Motor neuron (in vitro differentiated cells): ENCODE measurements at places on chromosomes 13 and 19. TPM values are rescaled to one million over a fixed set of nuclear protein-coding genes. Genes with fewer than 3 reads are reported as not detected.

The CCDC8 gene
- total RNA-seq: 10.4 and 14.9 TPM in 2 replicates

The TIMM29 gene
- 20.2 and 23.3 TPM in 2 replicates for total RNA-seq

The CD33 gene
- total RNA-seq: 0.17 and 0.18 TPM in 2 replicates

The ETV2 gene
- 0.77 and 1.8 TPM in 2 replicates for total RNA-seq

The CATSPERD gene
- total RNA-seq: not detected in 2 replicates

The KCNC3 gene
- 0.36 and 0.59 TPM in 2 replicates for total RNA-seq

The MRPS12 gene
- total RNA-seq: 65.1 and 82.9 TPM in 2 replicates

The B3GNT3 gene
- 1.1 and 1.4 TPM in 2 replicates for total RNA-seq

The KIR2DL3 gene
- 0.66 TPM in 1 of 2 replicates, not detected in the other for total RNA-seq

The ZSCAN4 gene
- 0.14 TPM in 1 of 2 replicates, not detected in the other for total RNA-seq

The ACP5 gene
- total RNA-seq: 1.9 and 2.1 TPM in 2 replicates

The FBXO17 gene
- total RNA-seq: 3.9 and 5.1 TPM in 2 replicates

The ZFR2 gene
- 1.3 and 3.4 TPM in 2 replicates for total RNA-seq

The S1PR4 gene
- total RNA-seq: 0.13 TPM in 1 of 2 replicates, not detected in the other

The TUBA3C gene
- total RNA-seq: 0.69 TPM in 1 of 2 replicates, not detected in the other

The NUDT15 gene
- total RNA-seq: 9.3 and 9.5 TPM in 2 replicates

The CACNG6 gene
- 0.35 and 0.49 TPM in 2 replicates for total RNA-seq

The CAPN12 gene
- 0.55 and 0.73 TPM in 2 replicates for total RNA-seq

The IRF3 gene
- 52.5 and 53.7 TPM in 2 replicates for total RNA-seq

The TMPRSS9 gene
- total RNA-seq: 0.18 and 0.33 TPM in 2 replicates

The DHDH gene
- 0.50 and 1.3 TPM in 2 replicates for total RNA-seq

The PROZ gene
- total RNA-seq: 0.28 and 0.49 TPM in 2 replicates

The HSPB6 gene
- total RNA-seq: 0.49 and 2.6 TPM in 2 replicates

The CEACAM16 gene
- total RNA-seq: not detected in 2 replicates

The DDA1 gene
- 55.8 and 69.0 TPM in 2 replicates for total RNA-seq

The TLE2 gene
- 0.13 TPM in 1 of 2 replicates, not detected in the other for total RNA-seq

The OR1I1 gene
- 0.19 TPM in 1 of 2 replicates, not detected in the other for total RNA-seq

The OR10H1 gene
- total RNA-seq: 1.7 TPM in 1 of 2 replicates, not detected in the other

The BEST2 gene
- 0.39 and 1.00 TPM in 2 replicates for total RNA-seq

The ZNF324 gene
- total RNA-seq: 15.5 and 17.6 TPM in 2 replicates

The RXFP2 gene
- 0.19 TPM in 1 of 2 replicates, not detected in the other for total RNA-seq

The ZNF813 gene
- total RNA-seq: 3.3 and 3.8 TPM in 2 replicates

The ZNF324B gene
- total RNA-seq: 13.9 and 14.5 TPM in 2 replicates

The MCEMP1 gene
- not detected in 2 replicates for total RNA-seq

The COL4A2 gene
- 379 and 520 TPM in 2 replicates for total RNA-seq

The TSEN34 gene
- total RNA-seq: 47.8 and 50.3 TPM in 2 replicates

The ADAMTS10 gene
- 9.7 and 11.2 TPM in 2 replicates for total RNA-seq

The SOX1 gene
- 4.2 and 5.9 TPM in 2 replicates for total RNA-seq

The SIGLEC14 gene
- total RNA-seq: 0.19 TPM in 1 of 2 replicates, not detected in the other

The VSTM1 gene
- total RNA-seq: not detected in 2 replicates

The ZNF415 gene
- 2.3 TPM in 1 of 2 replicates, not detected in the other for total RNA-seq

The PABPC3 gene
- total RNA-seq: 0.21 and 0.23 TPM in 2 replicates

The ACTMAP gene
- total RNA-seq: 3.2 and 3.8 TPM in 2 replicates

The GNA15 gene
- 0.58 and 1.3 TPM in 2 replicates for total RNA-seq

The RDH13 gene
- total RNA-seq: 9.1 and 9.3 TPM in 2 replicates
